Naive thymus-derived CD4-positive, alpha-beta T cell (primary cell): ENCODE measurements at places on chromosomes 6 and 20. TPM values are rescaled to one million over a fixed set of nuclear protein-coding genes. Genes with fewer than 3 reads are reported as not detected.

DNA sequence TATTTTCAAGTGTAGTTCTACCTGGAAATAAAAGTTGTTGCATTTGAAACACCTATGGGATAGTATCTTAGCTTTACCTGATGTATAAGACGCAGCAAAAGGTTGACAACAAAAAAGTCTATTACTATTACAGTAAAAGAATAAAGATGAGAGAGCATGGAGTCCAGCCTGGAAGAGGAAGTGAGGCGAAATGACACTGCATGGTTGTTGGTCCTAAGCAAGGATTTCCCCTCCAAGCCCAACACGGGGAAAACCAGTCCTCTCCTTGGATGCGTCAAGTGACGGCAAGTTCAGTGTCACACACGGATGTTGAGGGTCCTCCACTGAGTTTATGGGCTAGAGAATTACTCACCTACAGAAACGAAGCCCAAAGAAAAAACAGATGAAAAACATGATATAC lies 51.7 kb downstream of the COL11A2 start:
- DNase-seq = no peak

The ACSS2 gene
- 14.6 TPM for polyA plus RNA-seq

GRCh38 chr6:110114004-110114403 lies 65.5 kb downstream of the WASF1 start:
- no peak for DNase-seq

The FOXA2 gene
- not detected for polyA plus RNA-seq

The SH3BGRL2 gene
- polyA plus RNA-seq = 0.74 TPM

The WFDC2 gene
- polyA plus RNA-seq = not detected

GRCh38 chr20:62305149-62305764 lies 2.5 kb downstream of the ADRM1 start:
- no peak for DNase-seq

DNA sequence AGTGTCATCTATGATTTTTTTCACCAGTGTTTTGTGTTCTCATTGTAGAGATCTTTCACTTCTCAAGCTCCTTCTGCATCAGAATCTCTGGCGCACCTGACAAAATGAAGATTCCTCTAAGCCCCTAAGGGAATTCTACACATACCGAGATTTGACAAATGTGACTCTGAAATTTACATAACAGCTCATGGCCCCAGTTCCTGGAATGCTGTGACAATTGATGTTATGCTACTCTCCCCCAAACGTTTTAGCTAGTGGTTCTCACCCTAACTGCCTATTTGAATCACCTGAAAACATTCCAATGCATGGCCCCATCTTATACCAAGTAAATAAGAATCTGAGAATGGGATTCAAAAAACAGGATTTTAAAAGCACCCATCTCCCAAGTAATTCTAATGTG lies 162.1 kb upstream of the FKBP1C start:
- DNase-seq = no peak

- no peak for DNase-seq
These were observed 304.5 kb downstream of the PRL start for GRCh38 chr6:21992178-21992967.

- no peak for DNase-seq
These were observed 128.8 kb upstream of the SIM1 start for GRCh38 chr6:100593522-100593921.

GRCh38 chr20:25042531-25043498 lies 15.1 kb downstream of the ACSS1 start:
- peak; percentile 55 for DNase-seq

GRCh38 chr6:108946695-108947094 lies 98.5 kb downstream of the ARMC2 start:
- DNase-seq = no peak

DNA sequence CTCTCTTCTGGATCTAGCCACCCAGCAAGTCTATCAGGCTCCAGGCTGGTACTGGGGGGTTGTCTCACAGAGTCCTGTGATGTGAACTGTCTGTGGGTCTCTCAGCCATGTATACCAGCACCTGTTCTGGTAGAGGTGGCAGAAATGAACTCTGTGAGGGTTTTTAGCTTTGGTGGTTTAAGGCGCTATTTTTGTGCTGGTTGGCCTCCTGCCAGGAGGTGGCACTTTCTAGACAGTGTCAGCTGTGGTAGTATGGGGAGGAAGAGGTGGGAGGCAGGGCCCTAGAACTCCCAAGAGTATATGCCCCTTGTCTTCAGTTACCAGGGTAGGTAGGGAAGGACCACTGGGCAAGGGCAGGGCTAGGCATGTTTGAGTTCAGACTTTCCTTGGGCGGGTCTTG lies 75.8 kb downstream of the SNAP91 start:
- DNase-seq = no peak

- no peak for DNase-seq
These were observed 569 bp downstream of the TCEA2 start for GRCh38 chr20:64063389-64064144.

DNA sequence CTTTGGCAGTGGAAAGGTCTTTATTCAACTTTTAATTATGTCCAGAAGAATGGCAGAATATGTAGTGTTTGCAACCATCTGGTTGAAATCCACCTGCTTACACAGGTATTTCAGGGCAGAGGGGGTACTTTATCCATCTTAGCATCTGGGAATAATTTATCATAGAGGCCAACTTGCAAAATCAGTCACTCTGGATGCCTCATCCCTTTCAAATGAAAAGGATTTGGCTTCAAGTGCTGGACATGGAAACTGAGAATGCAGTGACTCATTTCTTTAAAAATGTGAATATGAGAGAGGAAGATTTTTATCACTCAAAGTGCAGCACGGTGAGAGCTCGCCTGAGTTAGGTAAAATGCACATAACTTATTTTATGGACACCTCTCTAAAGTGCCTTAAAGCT lies 758.3 kb downstream of the KIF16B start:
- DNase-seq = no peak

The TSBP1 gene
- not detected for polyA plus RNA-seq

The C6orf163 gene
- polyA plus RNA-seq = 0.65 TPM

The MLN gene
- polyA plus RNA-seq = not detected

The CALHM4 gene
- polyA plus RNA-seq = not detected

- DNase-seq = no peak
These were observed 156.2 kb downstream of the QKI start for GRCh38 chr6:163570579-163571231.

The CNPY3 gene
- 134 TPM for polyA plus RNA-seq

GRCh38 chr6:11069760-11070159 lies 23.9 kb upstream of the SMIM13 start:
- no peak for DNase-seq

The ENPP5 gene
- polyA plus RNA-seq = 1.7 TPM

DNA sequence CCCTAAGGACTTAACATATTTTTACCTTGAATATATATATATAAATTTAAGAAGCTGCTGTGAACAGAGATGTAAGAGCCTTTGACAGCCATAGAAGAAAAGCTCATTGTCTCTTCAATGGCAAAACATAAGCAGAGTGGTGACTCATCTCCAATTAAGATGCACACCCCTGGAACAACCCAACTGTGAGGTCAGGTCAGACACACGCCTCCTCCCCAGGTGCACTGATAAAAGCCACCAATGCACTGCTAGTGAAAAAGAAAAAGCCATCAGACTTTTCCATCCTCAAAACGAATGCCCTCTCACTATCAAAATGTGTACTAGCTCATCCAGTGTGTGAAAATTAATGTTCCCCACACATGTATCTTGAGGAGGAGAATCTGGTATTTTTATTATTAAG lies 100.1 kb downstream of the SMLR1 start:
- no peak for DNase-seq

DNA sequence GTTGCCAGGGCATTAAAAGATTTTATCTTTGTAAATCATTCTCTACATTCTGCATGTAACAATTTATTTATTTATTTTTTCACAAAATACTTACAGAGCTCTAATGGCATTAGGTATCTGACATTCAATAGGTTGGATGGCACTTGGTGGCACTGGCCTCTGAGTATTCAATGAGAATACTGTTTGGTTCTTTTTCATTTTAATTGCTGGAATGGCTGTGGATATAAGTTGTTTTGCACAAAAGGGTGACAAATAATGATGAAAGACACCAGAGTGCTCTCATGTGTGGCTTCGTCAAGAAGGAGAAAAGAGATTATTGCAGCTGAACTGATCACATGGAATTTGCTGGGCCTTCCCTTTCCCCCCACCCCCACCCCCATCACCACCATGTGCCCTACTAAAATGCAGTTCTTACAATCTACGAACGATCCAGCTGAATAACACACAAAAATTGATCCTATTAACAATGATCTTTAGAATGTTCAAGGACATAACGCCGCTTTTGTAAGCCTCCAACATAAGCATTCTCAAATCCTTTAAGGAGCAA lies 195.2 kb upstream of the POU3F2 start:
- no peak for DNase-seq

DNA sequence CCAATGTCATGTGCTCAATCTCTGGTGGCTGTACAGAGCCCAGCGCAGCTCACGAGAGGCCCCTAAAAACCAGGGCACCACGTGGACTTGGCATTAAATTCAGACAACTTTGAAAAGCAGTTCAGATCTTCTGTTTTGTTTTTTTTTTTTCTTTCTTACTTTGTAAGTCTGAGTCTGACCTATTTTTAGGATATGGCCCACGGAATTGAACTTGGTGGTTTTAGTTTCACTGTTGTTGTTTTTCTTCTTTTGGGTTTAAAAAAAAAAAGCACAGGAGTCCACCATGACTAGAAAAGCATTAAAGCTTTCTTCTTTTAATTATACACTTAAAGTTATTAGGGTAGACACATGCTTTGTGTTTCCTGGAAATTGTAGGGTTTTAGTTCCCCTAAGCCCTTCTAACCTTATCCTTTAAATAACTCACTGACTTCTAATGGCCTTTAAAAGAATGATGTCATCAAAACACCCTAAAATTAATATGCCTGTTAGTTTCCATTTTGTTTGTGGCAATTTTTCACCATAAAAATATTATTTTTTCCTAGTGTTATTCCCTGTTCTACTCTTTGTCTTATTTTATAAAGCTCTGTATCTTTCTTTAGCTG lies 48.5 kb upstream of the CCN2 start:
- no peak for DNase-seq

The APOBEC2 gene
- 0.83 TPM for polyA plus RNA-seq

DNA sequence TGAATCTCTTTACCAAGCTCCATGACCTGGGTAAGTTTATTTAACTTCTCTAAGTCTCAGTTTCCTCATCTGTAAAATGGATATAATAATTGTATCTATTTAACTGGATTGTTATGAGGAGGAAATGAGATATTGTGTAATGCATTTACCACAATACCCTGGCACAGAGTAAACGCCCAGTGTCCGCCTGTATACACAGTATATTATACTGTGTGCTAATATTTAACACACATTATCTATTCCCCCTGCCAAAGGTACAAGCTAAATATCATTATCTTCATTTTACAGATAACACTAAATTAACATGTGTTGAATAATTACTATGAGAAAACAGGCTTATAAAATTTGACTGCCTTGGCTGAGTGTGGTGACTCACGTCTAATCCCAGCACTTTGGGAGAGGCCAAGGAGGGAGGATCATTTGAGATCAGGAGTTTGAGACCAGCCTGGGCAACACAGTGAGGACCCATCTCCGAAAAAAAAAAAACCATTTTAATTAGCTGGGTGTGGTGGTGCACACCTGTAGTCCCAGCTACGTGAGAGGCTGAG lies 38.7 kb upstream of the TNFRSF21 start:
- no peak for DNase-seq

The TRIM15 gene
- not detected for polyA plus RNA-seq
